ENCODE measurements at places on chromosomes 16 and 17.

- no peak for DNase-seq
These were observed 63.3 kb downstream of the TUBD1 start for GRCh38 chr17:59829217-59830006.

DNA sequence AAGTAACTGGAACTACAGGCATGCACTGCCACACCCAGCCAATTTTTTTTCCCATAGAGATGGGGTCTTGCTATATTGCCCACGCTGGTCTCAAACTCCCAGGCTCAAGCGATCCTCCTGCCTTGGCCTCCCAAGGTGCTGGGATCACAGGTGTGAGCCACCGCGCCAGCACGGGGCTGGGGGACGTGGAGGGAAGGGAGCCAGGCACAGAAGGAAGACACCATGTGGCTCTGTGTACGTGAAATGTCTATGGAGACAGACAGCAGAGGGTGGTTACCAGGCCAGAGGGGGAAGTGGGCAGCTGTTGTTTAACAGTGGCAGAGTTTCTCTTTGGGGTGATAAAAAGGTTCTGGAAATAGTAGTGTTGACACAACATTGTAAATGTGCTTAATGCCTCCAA, 4.6 kb upstream of the PIEZO1 start:
- no peak for DNase-seq

- no peak for DNase-seq
These were observed 331.9 kb downstream of the FOXL1 start for GRCh38 chr16:86910161-86910769.

- DNase-seq, result no peak
These were observed 16.2 kb upstream of the CPHXL start for GRCh38 chr16:75742424-75743047.

DNA sequence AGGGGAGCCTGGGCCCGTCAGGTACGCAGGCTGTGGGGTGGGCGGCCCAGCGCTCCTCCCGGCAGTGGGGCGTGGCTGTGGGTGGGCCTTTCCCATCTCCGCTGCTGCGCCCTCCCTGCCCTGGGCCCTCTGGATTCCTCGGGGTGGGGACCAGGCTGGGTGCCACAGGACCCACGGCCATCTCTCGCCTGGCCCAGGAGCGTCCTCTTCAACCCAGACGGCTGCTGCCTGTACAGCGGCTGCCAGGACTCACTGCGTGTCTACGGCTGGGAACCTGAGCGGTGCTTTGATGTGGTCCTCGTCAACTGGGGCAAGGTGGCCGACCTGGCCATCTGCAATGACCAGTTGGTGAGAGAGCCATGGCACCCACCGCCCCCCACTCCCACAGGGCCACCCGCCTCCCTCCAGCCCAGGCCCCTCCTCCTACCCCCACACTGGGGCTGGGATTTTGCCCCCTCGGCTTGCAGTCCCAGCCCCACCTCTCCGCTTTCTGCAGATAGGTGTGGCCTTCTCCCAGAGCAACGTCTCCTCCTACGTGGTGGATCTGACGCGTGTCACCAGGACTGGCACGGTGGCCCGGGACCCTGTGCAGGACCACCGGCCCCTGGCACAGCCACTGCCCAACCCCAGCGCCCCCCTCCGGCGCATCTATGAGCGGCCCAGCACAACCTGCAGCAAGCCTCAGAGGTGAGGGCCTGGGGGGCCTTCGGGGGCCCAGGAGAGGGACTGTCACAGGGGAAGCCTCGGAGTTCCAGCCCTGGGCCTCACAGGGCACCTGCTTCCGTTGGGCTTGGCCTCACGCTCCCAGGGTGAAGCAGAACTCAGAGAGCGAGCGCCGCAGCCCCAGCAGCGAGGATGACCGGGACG, 17.2 kb downstream of the KATNB1 start:
- DNase-seq, result no peak

GRCh38 chr17:66508896-66509844, 206.8 kb downstream of the PRKCA start:
- DNase-seq, result no peak
